Neural crest cell (in vitro differentiated cells): ENCODE measurements at places on chromosomes 6 and 20.

GRCh38 chr6:104908031-104908887 is 48.5 kb upstream of the HACE1 start:
- H3K36me3 ChIP-seq, result peaks cover 2% of the 10 kb centered on the region
- no peak overlapping the region for H3K4me3 ChIP-seq
- H3K27ac ChIP-seq, result no peak overlapping the region
- no peaks in the 10 kb centered on the region for H3K4me1 ChIP-seq
- DNase-seq, result no peak

DNA sequence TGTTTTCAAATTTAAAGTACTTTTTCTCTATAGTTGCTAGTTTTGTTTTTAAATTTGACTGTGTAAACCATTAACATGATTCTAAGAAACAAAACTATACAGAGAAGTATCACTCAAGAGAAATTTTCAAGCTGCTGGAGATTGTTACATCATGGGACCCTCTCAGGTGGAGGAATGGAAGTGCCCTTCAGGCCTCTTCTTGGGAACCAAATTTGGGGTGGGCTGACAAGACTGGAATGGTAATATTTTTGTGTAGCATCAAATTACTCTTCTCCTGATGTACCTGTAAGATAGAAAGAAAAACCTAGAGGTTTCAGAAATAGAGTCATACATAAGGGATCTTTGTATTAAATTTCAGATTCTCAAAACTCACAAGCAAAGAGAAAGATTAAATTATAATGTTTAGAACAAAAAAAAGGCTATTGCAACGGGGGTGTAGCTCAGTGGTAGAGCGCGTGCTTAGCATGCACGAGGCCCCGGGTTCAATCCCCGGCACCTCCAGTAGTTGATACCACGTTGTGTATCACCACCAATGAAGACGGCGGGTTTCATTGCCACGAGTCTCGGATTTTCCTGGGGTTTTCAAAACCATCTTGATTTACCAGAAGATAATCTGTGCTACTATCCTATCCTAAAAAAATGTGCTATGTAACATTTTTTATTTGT is 193.7 kb downstream of the GPX5 start:
- no peaks in the 10 kb centered on the region for H3K4me1 ChIP-seq
- no peak overlapping the region for H3K4me3 ChIP-seq
- H3K27ac ChIP-seq, result no peak overlapping the region
- DNase-seq, result no peak

GRCh38 chr6:6645261-6645917 is 56.9 kb downstream of the LY86 start:
- H3K36me3 ChIP-seq, result no peaks in the 10 kb centered on the region
- H3K27me3 ChIP-seq, result no peaks in the 10 kb centered on the region
- no peak overlapping the region for H3K4me3 ChIP-seq
- no peak for DNase-seq
- no peak overlapping the region for H3K27ac ChIP-seq

DNA sequence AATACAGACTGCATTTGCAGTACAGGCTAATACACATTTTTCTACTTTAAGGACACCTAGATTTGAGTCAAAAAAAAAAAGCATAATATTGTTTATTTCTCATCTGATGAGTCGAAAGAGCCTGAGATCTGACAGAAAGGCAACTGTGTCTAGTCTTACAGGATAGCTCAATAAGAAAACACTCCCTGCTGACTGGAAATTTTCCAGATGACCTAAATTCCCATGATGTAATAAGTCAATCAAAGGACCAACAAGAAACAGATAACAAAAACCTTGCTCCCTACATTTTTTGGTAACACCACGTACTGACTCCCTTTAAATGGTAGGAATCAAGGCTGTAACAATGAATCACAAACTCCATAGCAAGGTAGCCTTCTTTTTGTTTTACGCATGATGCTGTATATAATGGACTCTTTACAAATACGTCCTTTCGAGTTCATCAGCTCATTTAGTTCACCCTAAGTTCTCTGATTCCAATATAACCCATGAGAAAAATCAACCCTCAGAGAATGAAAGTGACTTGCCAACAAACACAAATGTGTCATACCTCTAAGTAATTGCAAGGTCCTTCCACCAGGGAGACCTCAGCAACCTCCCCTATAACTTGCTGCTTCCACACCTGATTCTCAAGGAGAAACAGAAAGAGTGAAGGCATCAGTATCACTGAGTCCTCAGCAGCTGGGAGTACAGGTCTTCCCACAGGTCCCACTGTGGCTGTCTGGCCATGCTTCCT is 12.1 kb downstream of the TBX18 start:
- H3K27me3 ChIP-seq, result peaks cover 97% of the 10 kb centered on the region
- no peak overlapping the region for H3K27ac ChIP-seq
- H3K4me1 ChIP-seq, result no peaks in the 10 kb centered on the region

DNA sequence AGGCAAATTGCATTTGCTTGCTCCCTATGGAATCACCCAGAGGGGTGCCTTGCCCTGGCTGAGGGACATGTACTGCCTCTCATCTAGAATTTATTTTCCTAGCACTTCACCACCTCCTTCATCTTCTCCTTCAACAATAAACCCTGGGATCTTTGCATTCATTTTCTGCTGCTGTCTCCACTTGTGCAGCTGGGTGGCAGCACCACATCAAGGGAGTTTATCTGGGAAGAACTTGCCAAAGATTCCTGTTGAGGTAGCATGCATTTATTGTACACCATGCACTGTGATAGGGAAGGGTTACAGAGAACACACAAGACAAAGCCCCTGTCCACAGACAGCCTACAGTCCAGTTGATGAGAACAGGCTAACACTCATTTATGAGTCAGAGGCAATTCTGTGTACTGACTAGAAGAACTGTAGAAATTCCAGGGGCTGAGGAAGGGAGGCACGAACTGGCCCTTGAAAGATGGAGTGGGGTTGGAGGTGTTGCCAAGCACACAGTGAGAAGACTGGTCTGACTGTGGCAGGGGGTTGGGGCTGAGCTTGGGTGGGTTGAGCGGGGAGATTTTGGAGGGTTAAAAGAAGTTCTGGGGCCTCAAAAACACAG is 17.5 kb downstream of the C20orf173 start:
- peak; percentile 13 for DNase-seq
- H3K4me1 ChIP-seq, result no peaks in the 10 kb centered on the region
- H3K4me3 ChIP-seq, result no peak overlapping the region
- H3K27ac ChIP-seq, result no peak overlapping the region
- H3K36me3 ChIP-seq, result peaks cover 7% of the 10 kb centered on the region

DNA sequence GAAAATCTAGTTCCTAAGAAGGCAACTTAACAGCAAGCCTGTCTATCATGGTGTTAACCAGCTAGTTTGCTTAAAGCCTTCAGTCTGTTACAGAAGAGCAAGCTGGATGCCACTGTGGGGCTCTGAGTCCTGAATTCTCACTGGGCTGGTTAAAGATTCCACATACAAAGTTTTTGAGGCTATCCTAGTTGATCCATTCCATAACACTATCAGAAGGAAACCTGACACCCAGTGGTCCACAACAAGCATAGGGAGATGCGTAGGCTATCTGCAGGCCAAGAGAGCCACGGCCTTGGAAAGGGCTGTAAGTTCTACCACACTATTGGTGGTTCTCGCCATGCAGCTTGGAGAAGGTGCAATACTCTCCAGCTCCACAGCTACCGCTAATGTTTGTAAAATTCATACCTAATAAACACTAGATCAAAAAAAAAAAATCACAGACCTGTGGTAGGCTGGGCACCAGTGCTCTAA is 420 bp upstream of the MCCD1 start:
- H3K36me3 ChIP-seq, result peaks cover 25% of the 10 kb centered on the region
- peak overlapping the region; percentile 69 for H3K4me3 ChIP-seq
- no peak for DNase-seq
- peaks cover 9% of the 10 kb centered on the region for H3K27me3 ChIP-seq

DNA sequence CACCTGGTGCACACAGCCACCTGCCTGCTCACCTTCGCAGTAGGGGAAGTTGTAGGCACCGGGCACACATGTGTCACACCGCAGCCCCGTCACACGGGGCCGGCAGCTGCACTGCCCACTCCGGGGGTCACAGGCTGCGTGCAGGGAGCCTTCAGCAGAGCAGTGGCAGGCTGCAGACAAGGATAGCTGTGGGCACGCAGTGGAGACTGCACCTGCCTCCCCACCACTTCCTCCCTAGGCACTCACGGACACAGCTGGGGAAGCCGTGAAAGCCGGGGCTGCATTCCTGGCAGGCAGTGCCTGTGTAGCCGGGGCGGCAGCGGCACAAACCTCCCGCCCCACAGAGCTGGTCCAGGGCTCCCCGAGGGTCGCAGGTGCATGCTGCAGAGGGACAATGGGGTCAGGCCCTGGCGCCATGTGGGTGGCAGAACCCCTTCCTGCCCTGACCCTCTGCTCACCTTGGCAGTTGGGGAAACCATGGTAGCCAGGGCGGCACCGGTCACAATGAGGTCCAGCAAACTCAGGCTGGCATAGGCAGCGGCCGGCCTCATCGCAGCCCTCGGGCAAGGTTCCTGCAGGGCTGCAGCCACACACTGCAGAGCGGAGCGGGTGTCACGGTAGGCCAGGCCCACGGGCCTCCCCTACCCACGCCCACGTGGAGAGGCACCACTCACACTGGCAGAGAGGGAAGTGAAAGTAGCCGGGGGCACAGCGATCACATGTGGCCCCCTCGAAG is 29.4 kb downstream of the LAMA5 start:
- peaks cover 3% of the 10 kb centered on the region for H3K4me1 ChIP-seq
- peaks cover 7% of the 10 kb centered on the region for H3K36me3 ChIP-seq
- H3K27ac ChIP-seq, result no peak overlapping the region
- H3K4me3 ChIP-seq, result no peak overlapping the region

- no peak overlapping the region for H3K27ac ChIP-seq
- no peak for DNase-seq
These were observed 94.4 kb upstream of the SIRPA start for GRCh38 chr20:1800777-1801176.

DNA sequence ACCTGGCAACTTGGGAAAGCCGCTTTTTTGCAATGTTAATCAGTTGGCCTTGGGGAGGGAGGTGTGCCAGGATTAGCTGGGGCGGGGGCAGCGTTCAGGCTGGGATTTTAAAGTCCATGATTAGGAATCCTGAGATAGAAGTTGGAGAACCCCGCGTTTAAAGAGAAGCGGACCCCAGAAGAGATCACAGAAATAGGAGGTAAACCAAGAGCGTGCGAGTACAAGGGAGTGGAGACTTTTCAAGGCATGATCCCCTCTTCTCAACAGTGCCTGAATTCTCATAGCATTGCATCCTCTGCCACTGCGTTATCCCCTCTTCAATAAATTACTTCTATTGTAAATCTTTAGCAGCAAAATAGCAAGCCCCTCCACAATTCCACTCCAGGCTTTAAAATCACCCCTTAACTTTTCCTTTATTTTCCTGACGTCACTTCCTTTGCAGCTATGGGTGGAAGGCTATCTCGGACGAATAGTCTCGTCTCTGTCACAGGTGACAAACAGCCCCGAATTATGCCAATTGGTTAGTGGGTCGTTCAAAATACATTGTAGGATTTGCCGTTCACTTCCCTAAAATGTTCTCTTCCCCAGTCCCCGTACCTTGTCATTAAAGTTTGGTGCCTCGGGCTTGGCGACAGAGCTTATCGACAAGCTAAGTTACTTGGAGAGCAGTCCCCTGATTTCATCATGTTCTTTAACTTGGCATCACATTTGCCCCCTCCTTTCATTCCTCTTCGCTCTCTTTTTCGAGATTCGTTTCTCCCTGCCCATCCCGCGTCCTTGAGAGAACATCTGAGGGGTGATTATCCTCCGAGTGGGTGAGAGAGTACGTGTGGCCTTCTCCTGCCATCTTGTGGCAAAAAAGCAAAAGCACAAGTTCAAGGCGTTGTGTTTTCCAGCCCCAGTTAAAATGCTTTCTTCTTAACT is 17.1 kb downstream of the OR2B2 start:
- H3K4me3 ChIP-seq, result no peak overlapping the region
- peaks cover 15% of the 10 kb centered on the region for H3K27me3 ChIP-seq
- peaks cover 8% of the 10 kb centered on the region for H3K36me3 ChIP-seq
- DNase-seq, result peak; percentile 46
- H3K27ac ChIP-seq, result no peak overlapping the region

DNA sequence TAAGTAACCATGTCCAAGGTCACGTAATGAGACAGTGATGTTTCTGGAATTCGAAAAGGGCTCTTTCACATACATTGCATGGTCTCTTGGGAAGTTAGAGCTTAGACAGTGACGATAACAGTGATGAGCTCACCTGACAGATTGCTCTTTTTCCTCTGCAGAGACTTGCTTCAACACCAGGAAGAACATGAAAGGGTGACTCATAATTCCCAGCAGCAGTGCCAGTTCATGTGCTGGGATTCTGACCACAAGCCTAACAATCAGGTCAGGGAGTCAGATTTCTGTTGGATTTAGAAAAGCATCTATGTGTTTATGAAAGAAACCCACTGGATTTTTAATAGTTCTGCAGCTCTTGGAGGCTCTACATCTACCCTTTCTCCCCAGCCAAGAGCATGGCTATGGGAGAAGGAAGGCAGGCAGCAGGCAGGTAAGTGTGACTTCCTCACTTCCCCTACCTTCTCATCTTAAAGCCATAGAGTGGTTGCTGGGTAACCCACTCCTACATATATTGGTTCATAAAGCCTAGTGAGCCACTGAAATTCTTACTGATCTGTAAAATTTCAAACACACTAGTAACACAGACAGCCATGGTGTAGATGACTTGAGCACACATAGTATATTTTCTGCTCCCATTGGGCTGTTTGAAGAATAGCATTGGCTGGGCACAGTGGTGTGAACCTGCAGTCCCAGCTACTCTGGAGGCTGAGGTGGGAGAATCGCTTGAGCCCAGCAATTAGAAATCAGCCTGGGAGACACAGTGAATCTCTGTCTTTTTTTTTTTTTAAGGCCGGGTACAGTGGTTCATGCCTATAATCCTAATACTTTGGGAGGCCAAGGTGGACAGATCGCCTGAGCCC is 44.4 kb upstream of the LOC128125822 start:
- no peak for DNase-seq
- no peak overlapping the region for H3K27ac ChIP-seq
- no peaks in the 10 kb centered on the region for H3K4me1 ChIP-seq
- H3K4me3 ChIP-seq, result no peak overlapping the region
- no peaks in the 10 kb centered on the region for H3K36me3 ChIP-seq
- H3K27me3 ChIP-seq, result no peaks in the 10 kb centered on the region

GRCh38 chr6:38482466-38482865 is 157.3 kb downstream of the BTBD9 start:
- no peaks in the 10 kb centered on the region for H3K36me3 ChIP-seq
- H3K4me1 ChIP-seq, result no peaks in the 10 kb centered on the region
- H3K27ac ChIP-seq, result no peak overlapping the region
